ENCODE measurements at places on chromosomes 2 and 18.

- no peak for DNase-seq
These were observed 448.3 kb downstream of the ARHGAP15 start for GRCh38 chr2:143577489-143577888.

DNA sequence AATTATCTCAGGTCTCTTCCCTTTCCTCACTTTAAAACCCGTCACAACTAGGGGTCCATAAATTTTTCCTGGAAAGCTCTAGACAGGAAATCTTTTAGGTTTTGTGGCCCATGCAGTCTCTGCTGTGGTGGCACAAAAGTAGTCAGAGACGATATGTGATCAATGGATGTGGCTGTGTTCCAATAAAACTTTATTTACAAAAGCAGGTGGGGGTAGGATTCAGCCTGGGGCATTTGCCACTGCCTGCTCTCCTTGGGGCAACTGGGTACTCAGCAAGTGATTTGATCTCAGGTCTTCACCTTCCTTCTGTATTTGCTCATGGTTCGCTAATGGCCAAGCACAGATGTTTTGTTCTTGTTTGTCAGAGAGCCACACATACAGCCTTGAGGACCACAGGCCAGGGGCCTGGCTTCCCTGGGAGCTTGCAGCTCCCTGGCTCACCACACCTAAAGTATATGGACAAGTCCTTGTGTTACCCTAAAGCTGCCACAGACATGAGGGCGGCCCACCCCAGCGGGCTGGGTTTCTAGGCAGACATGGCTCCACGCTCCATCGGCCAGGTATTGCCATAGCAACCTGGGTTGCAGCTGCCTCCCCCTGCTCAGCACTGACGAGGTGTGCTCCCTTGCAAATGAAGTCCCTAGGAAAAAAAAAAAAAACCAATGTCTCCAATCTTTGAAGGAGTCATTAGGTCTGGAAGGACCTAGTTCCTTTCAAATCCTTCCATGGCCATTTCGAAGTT is 89.7 kb upstream of the YWHAQ start:
- no peak for DNase-seq

DNA sequence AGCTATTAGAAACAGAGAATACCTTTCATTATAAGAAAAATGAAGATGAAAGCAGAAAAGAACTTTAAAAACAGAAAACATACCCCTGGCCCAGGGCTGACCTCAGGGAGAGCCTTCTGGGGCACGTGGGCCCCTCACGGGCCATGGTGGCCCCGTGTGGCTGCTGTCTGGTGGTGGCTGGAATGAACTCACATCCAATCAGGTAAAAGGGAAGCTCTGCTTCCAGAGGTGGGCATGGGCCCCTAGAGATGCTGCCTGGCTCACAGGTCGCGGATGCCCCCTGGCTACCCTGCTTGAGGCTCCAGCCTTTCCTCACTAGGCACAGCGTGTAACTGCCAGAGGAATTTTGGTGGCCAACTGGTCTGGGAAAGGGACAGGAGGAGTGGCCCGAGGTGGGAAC is 16.6 kb downstream of the SNORC start:
- DNase-seq = no peak

- no peak for DNase-seq
These were observed 76.6 kb downstream of the PSMG2 start for GRCh38 chr18:12779456-12779855.

- DNase-seq = no peak
These were observed 339.0 kb downstream of the SMAD2 start for GRCh38 chr18:47591429-47591828.

- DNase-seq = no peak
These were observed 292.3 kb upstream of the SIX2 start for GRCh38 chr2:45301307-45302277.

- no peak for DNase-seq
These were observed 474.5 kb downstream of the TGIF1 start for GRCh38 chr18:3924455-3924854.
